ENCODE measurements at places on chromosomes 3 and 15.

DNA sequence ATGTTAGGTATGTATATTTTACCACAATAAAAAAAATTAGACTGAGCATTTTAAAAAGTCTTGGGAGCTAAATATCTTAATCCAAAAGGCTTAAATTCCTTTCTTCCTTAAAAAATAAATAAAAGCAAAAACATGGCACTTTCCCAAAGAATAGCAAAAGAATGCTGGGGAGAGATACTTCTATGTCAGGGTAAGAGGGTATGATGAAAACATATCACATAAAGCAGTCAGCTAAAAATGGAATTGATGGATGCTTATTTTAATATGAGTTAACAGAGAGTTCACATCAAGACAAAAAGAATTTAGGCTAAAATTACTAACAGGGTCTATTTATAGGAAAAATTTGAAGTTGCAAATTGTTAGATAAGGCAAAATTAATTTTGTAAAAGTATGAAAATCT is 141.0 kb downstream of the MYLK start:
- DNase-seq = no peak

- peak; percentile 40 for DNase-seq
Measured at GRCh38 chr3:66480666-66481065, 20.2 kb downstream of the LRIG1 start.

- DNase-seq = no peak
Measured at GRCh38 chr3:3664935-3665334, 134.3 kb upstream of the LRRN1 start.

DNA sequence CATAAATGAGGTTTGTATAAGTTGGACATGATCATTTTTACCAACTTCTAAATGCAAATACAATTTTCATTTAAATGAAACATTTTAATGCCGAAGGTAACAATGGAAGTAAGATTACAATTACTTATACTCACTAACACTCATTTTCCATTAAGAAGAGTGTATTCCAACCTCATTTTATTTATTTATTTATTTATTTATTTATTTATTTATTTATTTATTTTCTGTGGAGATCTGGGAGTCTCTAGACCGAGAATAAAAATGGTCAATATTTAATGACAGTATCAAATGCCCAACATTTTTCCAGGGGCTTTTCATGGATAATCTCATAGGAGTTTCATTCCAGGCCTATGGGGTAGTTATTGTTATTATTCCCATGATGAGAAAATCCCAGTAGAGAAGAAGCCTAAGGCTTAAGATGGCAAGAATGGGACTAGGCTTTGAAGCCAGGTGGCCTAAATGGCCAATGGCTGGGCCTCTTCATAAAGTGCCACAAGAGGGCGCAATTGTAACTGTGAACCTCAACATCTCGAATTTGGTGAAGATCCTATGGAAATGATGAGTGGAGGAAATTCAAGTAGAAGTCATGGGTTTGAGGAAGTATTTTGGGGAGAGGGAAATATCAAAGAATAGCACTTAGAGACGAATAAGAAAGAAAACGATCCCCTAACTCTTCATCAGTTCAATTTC is 21.3 kb downstream of the VGLL3 start:
- DNase-seq = no peak

DNA sequence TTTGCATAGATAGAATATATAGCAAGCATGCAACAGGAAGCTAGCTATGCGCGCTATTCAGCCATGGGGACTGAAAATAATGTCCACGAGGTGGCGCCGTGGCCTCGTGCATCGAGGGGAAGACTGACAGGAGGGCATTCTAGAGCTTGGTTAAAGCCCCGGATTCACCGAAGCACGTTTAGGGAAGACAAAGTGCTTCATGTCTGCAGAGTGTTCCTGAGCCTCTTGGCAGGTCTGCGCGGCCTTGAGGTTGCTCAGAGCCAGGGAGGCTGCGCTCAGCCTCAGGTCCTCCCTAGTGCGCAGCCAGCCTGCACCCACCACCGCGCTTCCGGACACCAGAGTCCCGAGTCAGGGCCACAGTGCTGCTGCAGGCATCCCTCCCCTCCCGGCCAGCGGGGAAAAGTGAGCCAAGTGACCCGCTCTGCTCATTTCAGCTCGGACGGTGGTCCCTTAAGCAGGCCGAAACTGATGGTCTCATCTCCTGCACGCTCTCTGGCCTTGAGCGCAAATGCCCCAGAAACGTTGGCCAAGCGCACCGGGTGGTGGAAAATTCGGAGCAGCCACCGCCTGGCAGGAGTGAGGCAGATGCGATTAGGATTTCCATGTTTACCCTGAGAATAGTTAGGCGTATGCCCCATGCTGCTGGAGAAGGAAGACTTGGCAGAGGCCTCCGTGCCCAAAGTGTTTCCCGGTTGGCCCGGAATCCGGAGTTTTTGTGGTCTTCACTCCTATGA is 24.8 kb downstream of the GABRA5 start:
- peak; percentile 19 for DNase-seq

GRCh38 chr15:63945007-63945788 is 101.1 kb downstream of the DAPK2 start:
- DNase-seq = peak; percentile 52

All from activated T-helper 2 cell treated with anti-CD3 and anti-CD28 coated beads, Interferon-gamma antibody, Interleukin-2, Interleukin-4, amounts not matched to agents 10 μg/mL and 5 μg/mL and 100 μg/mL, durations not matched to agents 14 hours and 24 hours and 36 hours (primary cell).